ENCODE measurements at places on chromosomes 4 and X.

GRCh38 chr4:152528060-152528459 is 7.8 kb downstream of the FBXW7 start:
- DNase-seq, result no peak

- DNase-seq, result no peak
Measured at GRCh38 chr4:166400270-166400894, 527.3 kb downstream of the TLL1 start.

GRCh38 chrX:11117745-11118144 is 6.6 kb downstream of the HCCS start:
- DNase-seq, result no peak

- DNase-seq, result no peak
Measured at GRCh38 chr4:149072384-149072783, 630.2 kb upstream of the NR3C2 start.

GRCh38 chrX:41522671-41523070 is 75.5 kb downstream of the NYX start:
- no peak for DNase-seq
